ENCODE measurements at places on chromosomes 3 and 15.

- DNase-seq = no peak
Measured at GRCh38 chr15:66249605-66250174, 3.9 kb downstream of the MEGF11 start.

DNA sequence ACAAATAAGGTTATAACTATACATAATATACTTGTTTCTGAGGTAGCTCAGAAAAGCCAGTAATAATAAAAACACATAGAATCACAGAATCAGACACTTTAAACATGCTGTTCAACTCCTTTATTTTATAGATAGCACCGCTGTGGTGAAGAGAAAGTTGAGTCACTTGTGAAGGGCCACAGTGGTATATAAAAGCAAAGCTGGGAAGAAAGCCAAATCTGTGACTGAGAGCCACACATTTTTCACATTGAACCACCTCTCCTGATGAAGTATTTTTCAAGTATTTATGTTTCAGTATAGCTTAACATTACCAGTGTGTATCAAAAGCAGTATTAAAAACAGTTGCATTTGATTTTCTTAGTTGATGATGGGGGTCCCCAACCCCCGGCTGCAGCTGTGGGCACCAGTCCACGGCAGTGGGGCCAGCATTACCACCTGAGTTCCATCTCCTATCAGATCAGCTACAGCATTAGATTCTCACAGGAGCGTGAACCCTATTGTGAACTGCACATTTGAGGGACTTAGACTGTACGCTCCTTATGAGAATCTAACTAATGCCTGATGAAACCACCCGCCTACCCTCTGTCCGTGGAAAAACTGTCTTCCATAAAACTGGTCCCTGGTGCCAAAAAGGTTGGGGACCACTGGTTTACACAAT is 46.2 kb downstream of the TBL1XR1 start:
- DNase-seq = no peak

- DNase-seq = no peak
Measured at GRCh38 chr15:42800731-42801474, 64.0 kb upstream of the CDAN1 start.

GRCh38 chr3:120062474-120062873 is 31.8 kb downstream of the GSK3B start:
- no peak for DNase-seq

DNA sequence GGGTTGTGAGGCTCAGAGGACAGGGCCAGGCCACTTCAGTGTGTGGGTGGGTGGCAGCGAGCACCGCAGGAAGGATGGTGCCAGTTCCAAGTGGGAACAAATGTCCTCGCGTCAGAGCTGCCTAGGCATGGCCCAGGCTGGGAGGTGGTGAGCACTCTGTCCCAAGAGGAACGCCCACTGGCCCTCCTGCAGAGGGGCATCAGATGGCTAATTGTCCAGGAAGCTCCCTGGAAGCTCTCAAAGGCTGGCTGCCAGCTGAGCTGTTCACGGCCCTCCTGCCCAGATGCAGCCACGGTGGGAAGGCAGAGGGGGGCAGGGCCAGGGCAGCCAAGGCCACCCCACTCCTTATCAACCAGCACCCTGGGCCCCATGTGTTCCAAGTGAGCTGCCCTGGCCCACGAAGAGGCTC is 55.2 kb downstream of the IQSEC1 start:
- DNase-seq = no peak

GRCh38 chr15:87902772-87903426 is 353.6 kb downstream of the NTRK3 start:
- DNase-seq = peak; percentile 51

DNA sequence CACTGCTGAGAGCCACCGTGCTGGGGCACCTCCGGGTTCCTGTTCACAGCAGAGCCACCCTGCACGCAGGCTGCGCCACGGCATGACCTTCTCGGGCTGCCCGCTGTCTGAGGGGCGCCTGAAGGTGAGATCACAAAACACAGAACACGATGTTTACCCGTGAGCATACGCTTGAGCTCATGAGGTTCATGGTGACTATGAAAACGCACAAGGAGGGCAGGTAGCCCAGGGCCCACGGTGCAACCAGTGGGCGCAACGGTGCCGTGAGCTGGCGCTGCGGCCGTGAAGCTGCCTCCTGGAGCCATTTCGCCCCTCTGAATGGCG is 36.1 kb downstream of the KLHL25 start:
- no peak for DNase-seq

GRCh38 chr3:112973325-112974177 is 1.4 kb downstream of the CD200R1 start:
- no peak for DNase-seq

DNA sequence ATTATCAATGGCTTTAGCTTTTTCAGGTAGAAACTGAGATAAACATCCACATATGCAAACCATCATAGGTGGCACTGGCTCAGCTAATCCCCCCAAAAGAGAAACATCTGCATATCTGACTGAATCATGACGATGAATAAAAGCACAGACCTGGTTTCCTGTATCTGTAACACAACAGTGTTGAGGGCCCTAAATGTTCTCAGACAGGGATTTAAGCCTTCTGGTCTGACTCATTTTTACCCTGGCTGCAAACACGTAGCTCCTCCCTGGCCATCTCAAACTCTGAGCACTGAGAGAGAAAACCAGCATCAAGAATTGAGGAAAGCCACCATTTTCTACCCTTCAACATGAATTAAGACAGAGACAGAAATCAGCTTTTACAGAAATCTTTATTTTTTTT is 35.2 kb downstream of the GLB1 start:
- DNase-seq = no peak

- peak; percentile 54 for DNase-seq
Measured at GRCh38 chr3:102018551-102018950, 169.2 kb downstream of the NFKBIZ start.

GRCh38 chr3:134260987-134261386 is 10.3 kb upstream of the RYK start:
- no peak for DNase-seq

GRCh38 chr3:99662838-99663570 is 24.6 kb downstream of the COL8A1 start:
- no peak for DNase-seq

DNA sequence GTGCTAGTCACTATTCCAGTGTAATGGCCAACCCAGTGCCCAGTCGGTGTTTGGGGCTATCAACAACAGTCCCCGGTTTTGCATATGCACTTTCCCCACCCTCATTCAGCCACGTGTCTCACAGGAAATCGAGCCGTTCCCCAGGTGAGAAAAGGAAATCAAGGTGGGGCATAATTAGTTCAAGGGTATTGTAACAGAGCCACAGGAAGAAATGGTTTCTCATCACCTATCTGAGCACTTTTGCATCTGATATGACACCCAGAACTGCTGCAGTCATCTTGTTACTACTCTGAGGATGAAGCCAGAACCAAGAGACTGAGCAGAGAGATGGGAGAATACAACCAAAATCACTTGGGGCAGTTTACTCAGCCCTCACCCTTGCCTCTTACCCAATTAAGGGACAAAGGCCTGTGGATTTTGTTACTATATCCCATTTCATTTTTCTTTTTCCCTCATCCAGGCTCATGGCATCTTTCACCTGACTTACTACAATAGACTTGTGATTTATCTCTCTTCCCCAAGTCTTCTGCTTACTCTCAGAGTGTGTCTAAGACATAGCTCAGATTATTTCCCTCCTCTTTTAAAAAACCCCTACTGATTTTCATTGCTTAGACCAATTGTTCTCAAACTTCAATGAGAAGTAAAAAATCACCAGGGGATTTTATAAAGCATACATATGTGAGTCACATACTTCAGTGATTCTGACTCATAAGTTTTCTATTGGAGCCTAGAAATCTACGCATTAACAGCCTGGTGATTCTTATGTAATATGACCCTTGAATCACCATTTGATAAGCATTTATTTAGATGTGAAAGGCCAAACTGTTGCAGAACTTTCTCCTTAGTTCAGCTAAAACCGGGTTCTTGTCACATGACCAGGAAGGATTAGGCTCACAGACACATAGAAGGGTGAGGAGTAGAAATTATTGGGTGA is 40.5 kb downstream of the TRAT1 start:
- DNase-seq = no peak

DNA sequence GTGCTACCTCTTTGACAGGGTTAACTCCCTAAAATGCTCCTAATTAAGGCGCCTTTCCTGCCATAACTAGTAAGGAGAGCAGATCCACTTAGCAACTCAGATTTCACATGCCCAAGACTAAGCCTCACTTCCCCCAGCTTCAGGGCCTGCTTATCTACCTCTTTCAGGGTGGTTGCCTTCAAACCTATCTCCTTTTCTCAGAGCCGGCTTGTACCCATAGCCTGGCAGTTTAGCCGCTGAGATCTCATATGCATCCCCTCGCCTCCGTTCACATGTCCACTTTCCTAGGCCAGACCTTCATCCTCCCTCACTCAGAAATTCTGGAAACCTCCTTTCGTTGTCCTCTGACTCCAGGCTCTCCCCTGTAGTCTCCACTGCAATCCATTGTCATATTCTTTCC is 1.0 kb upstream of the FSTL1 start:
- no peak for DNase-seq

GRCh38 chr3:129864519-129864918 is 29.0 kb downstream of the TMCC1 start:
- DNase-seq = no peak

DNA sequence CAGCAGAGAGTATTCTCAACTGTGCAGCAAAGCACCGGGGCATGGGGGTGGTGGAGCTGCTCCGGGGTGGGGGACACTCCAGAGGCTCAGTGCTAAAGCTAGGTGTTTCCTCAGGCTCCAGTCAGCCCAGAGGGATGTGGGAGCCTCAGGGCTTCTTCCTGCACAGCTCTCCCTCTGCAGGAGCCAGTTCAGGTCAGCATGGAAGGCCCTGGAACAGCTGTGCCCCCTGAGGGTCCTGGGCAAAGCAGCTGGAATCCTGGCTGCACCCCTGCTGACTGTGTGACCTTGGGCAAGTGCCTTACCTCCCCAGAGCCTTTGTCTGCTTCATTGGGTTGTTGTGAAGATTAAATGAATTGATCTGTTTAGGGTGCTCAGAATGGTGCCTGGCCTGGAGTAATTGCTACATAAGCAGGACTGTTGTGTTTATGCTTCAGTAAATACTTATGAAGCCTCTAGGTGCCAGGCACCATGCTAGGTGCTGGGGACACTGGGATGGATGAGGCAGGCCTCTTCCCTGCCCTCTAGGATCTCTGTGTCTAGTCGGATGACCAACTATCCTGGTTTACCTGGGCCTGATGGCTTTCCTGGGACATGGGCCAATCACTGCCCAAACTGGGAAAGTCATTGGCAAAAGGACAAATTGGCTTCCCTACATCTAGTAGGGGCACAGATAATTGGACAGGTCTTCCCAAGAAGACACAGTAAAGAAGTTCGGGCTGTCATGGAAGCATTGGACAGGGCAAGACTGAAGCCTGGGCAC is 64.2 kb upstream of the LCTL start:
- DNase-seq = no peak

GRCh38 chr3:44848634-44849033 is 13.1 kb upstream of the TMEM42 start:
- DNase-seq = no peak

- no peak for DNase-seq
Measured at GRCh38 chr15:93035953-93036810, 52.8 kb downstream of the RGMA start.

DNA sequence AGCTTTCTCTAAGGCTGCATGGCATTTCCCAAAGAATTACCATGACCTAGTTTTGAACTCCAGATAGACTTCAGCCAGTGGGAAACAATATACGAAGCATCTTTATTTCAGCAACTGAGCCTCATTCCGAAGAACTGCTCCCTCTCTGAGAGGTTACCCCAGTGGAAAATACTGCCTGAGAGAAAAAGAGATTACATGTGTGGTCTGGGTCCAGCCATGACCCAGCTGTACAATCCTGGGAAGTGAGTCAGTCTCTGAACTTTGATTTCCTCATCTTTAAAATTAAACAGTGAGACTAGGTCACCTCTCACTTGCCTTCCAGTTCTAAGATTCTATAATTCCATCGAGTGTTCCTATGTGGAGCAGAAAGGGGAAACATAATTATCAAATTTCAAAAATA is 42.4 kb downstream of the TNIK start:
- DNase-seq = no peak

GRCh38 chr3:138914870-138915502 is 32.0 kb downstream of the FOXL2 start:
- DNase-seq = peak; percentile 51

DNA sequence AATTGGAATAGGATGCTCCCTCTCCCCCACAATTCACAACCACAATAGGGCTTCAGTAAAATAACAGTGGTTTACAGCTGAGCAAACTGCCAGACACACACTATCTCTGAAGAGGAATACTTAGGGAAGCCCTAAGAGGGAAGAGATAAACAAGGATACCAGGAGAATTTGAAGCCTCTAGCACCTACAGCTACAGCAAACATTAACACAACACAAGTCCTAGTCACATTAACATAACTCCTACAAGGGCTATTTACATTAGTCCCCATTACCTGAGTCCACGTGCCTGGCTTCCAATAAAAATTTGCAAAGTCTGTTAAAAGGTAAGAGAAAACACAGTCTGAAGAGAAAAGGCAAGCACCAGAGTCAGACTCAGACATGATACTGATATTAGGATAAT is 346.9 kb upstream of the CDIN1 start:
- no peak for DNase-seq

- DNase-seq = peak; percentile 61
Measured at GRCh38 chr3:64223791-64224745, 1.2 kb downstream of the PRICKLE2 start.

DNA sequence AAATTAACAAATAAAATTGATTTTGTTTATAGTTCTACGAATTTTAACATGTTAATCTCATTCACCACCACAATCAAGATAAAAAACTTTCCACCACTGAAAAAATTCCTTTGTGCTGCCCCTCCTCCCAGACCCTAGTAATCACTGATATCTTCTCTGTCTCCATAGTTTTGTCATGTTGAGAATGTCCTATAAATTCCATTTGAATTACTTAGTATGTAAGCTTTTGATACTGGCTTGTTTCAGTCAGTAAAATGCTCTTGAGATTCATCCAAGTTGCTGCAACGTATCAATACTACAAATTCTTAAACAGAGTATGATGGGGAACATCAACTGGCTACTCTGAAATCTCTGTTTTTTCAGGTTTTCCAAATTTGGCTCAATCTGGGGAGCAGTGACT is 129.6 kb downstream of the CTNNB1 start:
- DNase-seq = no peak

GRCh38 chr15:39174332-39174731 is 406.5 kb upstream of the THBS1 start:
- DNase-seq = no peak

- DNase-seq = no peak
Measured at GRCh38 chr15:28967066-28967465, 81.3 kb downstream of the APBA2 start.

DNA sequence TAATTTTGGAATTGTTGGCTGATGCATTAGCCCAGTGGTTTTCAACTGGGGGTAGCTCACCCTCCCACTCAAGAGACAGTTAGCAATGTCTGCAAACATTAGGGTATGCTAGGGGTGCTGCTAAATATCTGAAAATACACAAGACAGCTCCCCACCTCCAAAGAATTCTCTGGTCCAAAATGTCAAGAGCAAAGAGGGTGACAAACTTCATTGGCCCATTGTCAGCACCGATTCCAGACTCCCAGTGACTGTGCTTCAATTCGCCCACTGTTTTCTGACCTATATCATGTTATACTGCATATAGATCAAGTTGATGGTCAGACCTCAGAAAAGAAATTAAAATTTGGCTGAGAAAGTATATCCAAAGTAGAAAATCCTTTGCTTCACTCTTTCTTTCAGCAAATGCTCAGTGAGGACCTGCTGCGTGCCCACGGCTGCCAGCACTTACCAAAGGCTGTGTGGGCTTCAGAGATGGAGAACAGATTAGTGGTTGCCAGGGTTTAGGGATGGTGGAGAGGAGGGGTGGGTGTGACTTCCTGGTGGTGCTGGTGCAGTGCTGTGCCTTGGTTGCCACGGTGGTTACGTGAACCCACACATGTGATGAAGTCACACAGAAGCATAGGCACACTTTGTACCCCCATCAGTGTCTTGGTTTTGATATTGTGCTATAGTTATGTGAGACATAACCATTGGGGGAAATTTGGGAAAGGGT is 204.0 kb downstream of the PLCL2 start:
- DNase-seq = no peak
